CD4-positive, alpha-beta T cell treated with Interleukin-15 for 1 hour (primary cell): ENCODE measurements at places on chromosomes 16 and 17.

DNA sequence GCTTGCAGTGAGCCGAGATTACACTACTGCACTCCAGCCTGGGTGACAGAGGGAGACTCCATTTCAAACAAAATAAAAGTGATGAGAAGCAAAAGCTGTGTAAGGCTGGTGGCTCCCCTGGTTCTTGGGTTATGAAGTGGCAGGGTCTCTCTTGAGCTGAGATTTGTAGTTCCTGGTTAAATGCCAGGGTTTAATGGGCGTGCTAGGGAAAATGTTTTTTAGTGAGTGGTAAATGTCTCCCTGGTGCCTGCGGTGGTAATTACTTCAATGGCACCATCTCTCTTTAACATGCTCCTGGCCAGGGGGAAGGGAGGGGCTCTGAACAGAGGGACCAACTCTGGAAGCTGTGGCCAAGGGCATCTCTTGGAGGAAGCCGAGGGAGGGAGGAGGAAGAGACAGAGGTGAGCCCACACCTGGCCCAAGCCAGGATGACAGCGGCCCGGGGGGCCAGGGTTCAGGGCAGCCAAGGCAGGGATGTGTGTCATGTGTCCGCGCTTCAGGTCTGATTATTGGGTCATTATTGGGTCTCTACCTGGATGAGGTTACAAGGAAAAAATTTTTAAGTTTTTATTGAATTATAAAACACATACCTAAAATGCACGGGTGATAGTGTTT is 17.8 kb upstream of the RPL38 start:
- no peak for DNase-seq

DNA sequence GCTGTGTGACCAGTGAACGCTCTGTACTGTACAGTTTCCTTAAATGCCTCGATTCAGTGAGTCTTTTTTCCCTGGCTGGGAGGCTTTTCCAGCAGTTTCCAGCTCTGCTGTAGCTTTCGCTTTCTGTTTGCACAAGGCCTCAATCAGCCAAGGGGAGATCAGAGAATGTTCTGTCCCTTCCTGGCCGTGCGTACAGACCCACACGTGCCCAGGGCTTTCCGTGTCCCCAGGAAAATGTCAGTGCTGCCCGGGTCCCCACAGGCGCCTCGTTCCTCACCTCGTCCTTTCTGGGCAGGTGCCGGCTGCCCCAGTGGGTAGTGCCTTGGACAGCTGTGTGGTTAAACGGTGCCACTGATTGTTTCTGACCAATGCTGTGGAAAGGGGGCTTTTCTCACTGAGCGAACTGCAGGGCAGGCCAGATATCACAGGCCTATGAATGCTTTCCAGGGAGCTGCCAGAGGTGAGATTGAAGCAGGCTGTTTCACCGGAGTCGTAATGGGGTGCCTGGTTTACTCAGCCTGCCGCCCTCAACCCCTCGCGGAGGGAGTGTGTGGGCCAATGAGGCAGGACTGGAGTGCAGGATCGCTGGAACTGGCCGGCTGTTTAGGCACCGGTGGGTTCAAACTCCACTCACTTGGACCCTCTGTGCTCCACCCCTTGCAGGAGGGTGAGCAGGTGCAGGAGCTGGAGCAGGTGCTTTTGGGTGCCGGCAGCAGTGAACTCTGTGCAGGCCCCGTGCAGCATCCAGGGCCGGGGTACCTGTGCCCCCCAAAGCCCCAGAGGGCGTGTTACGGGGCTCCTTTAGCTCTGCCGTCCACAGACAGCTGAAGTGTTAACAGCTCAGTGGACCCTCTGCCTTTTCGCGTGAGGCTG is 44.4 kb downstream of the ZNF778 start:
- DNase-seq, result no peak

DNA sequence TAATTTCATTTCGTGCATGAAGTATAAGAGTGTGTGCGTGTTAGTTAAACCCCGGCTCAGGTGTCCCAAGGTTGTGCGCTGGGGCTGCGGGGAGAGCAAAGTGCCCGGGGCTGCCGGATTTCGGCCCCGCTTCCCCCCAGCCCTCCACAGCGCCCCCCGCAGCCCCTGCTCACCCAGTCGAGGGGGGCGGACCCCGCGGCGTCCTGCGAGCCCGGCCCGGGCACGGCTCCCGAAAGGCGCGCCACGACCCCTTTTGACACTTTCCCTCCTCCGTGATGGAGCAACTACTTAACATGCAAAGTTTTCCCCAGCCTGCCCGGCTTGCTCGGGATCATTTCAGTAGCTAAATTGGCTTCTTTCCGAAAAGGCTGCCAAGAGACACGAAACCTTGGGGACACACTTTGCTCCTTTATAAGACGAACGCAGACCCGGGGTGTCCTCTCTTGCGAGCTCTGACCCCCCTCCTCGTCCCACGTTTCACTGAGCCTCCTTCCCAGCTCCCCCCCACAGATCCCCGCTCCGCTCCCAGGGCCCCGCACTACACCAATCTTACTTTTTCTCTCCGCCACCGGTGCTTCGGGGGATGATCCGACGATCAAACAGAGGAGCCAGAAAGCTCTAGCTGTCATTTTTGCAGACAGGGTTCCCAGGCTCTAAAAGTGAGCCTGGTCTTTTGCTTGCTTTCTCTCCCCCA is 552 bp downstream of the C17orf58 start:
- no peak for DNase-seq

DNA sequence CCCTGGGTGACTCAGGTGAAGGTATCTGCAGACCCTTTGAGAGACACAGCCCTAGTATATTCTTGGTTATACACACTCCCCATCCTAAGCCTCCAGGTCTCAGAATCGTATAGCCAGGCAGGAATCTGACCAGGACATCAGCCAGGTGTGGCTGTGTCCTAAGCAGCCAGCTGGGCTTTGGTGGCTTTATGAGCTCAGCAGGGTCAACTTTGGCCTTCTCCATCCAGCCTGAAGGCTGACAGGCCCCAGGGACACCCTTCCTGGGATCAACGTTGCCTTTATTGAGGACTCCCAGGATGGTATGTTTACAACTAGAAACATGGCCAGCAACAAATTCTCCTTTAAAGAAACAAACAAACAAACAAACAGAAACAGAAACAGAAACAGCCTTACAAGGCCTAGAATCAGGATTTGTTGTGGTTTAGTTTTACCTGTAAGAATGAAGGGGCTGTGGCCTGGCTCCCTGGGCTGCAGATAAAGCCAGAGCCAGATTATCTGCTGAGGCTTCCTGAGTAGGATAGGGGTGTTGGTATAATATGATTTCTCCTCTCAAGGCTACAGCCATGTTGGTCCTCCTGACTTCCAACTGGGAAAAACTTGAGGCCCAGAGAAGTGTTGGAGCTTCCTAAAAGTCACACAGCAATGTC is 8.5 kb downstream of the KIF19 start:
- DNase-seq, result no peak

GRCh38 chr16:30699615-30700099 is 686 bp downstream of the SRCAP start:
- no peak for DNase-seq

DNA sequence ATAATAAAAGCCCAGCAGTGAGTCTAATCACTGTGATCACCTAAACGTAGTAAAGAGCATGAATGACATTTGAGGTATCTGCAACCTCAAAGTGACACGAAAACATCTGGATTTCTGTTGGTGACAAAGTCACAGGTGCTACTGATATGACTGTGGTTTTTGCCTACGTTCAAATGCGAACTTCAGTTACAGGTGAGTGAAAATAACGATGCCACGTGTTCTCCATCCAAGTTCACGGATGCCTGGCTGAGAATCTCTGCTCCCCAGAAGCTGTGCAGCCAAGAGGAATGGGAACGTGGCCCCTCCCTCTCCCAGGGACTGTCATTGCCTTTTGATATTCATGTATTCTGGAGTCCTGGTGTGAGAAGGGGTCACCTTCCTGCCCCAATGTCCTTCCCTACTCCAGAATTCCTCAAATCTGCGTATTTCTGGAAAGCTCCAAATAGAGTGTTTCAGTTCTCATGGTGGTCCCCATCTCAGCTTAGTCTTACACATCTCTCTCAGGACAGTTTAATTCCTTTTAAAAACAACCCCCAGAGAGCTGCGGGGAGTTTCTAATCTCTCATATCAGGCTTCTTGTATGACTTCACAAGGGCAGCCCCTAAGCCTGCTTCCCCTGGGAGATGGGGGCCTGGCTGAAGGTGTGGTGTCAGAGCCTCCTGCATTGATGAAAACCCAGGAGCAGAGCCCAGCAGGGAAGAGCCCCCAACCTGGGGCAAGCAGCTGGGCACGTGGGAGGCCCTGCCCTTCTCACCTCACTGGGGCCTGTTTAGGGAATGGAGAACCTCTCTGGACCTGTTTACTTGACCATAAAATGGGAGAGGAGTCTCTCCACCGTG is 25.8 kb downstream of the PIK3R5 start:
- DNase-seq, result no peak

DNA sequence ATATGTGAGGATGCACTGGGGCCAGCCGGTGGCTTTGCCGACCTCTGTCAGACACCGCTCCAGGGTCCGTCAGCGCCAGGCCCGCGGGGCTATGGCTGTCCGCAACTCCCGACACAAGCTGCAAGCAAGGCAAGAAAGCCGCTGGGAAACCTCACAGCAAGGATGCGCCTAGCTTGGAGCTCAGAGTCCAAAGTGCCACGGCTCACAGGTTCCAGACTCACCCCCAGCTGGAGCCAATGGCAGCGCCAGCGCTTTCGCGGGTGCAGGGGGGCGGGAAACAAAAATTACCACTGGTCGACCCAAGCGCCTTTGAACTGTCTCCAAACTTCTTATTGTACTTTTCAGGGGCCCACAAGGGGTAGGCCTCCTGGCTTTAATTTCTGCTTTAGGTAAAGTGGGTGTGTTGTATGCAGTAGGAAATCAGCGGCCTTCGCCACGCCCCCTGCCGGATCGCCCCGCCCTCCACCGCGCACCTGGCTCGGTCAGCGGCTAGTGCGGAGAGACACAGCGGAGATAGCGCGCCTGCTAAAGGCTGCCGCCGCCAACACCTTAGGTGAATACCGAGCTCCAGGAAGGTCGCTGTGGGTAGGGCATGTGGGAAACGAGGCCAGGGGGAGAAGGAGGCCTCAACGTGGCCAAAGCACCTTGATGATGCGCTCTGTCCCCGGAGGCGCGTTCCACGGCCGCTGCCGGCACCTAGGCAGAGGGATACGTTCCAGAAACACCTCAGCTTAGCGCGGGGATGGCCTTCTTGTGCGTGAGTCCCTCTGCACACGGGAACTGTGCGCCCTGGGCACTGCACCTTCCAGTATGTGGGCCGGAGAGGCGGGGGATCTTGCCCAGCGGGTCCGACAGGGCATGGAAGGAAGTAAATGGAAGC is 61.0 kb upstream of the RBL2 start:
- DNase-seq, result peak; percentile 79

GRCh38 chr16:75116081-75116910 is at the start of gene LDHD:
LDHD (minus strand) TSS chr16:75116780; CDS start chr16:75116720, 60 bp downstream.
- no peak for DNase-seq

GRCh38 chr17:28372203-28372944 is 880 bp downstream of the SARM1 start:
- DNase-seq, result no peak

GRCh38 chr17:58332778-58333735 is 4.5 kb upstream of the TSPOAP1 start:
- DNase-seq, result no peak

DNA sequence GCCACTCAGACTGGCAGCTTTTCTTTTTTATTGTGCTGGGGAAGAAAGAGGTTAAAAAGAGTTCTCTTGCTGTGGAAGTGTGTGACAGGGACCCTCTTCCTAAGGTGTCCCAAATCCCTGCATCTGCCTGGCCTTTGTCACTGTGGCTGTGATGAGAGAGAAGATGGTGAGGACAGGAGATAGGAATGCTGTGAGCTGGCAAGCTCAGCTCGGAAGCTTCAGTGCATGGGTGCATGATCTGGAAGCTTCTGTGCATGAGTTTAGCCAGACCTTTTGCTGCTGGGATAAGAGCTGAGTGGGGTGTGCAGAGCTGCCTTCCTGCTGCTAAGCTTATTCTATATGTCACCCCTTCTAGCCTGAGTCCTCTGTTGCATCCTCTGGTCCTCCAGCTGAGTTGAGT is 103.3 kb upstream of the CACNG3 start:
- DNase-seq, result no peak

- DNase-seq, result peak; percentile 35
These were observed 22.5 kb upstream of the ENPP7 start for GRCh38 chr17:79707931-79708891.

GRCh38 chr16:80940069-80940856 is 66.4 kb downstream of the CMC2 start:
- DNase-seq, result no peak

GRCh38 chr17:49842371-49842770 is 5.5 kb downstream of the TAC4 start:
- DNase-seq, result no peak

DNA sequence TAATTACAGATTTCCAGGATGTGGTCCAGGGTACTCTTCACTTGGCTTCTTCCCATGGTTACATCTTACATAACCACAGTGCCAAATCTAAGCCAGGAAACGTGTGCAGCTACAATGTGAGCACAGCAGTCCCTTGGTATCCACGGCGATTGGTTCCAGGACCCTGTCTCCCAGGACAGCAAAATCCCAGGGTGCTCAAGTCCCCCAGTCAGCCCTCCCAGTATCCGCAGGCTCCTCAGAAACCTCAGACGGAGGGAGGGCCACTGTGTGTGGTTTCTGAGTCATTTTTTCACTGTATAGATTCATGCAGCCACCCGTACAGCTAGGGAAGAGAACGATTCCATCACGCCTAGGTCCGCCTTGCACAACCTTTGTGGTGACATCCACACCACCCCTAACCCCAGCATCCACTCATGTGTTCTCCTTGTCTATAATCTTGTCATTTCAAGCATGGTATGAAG is 11.1 kb upstream of the ATP2C2 start:
- peak; percentile 35 for DNase-seq

DNA sequence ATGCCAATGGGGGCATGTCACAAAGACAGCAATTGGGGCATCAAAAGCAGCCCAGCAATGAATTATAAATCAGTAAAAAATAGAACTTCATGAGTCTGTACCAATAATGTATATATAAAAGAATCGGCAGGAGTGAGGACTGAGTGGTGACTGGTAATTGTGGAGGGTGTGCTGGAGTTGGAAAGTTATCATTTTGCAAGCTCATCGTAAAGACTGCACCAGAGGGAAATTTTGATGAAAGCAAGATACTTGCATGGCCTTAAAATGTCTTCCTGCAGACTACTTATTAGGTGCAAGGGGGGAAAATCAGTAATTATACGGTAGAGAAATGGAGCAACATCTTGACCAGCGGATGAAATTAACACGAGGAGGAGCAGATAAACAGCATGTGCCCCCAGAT is 138.9 kb downstream of the AATF start:
- no peak for DNase-seq

DNA sequence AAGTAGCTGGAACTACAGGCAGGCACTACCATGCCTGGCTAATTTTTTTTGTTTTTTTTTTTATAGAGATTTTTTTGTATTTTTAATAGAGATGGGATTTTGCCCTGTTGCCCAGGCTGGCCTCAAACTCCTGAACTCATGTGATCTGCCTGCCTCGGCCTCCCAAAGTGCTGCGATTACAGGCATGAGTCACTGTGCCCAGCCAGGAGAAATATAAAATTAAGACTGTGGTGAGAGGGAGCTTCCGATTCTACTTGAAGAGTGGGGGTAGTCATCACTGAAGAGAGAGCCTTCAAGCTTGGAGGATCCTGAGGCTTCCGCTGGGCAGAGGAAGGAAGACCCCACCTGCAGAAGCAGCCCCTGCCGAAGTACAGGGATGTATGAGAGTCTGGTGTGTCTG is 34.4 kb upstream of the RGS9 start:
- DNase-seq, result no peak
